GM12878 (cell line): ENCODE measurements at places on chromosomes 2 and 18.
A peak's percentile ranks its signal among the peaks of the same experiment; 100 is the strongest.

- no peak for DNase-seq
Observed at GRCh38 chr2:128374001-128374710, 55.5 kb upstream of the HS6ST1 start.

DNA sequence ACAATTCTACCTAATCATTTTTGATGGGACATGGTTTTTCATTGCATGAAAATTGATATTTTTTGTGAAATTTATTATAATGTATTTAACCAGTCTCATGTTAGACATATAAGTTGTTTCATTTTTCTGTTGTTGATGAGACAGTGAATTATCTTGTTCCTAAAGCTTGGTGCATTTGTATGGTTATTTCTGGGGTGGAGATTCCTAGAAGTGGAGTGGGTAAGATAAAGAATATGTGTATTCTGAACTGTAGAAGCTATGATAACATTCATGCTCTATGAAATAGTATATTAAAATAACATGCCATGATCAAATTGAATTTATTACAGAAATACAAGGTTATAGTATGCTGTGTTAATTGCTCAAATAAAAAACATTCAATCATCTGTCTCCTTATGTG, 69.2 kb downstream of the BOLA3 start:
- no peak for DNase-seq

DNA sequence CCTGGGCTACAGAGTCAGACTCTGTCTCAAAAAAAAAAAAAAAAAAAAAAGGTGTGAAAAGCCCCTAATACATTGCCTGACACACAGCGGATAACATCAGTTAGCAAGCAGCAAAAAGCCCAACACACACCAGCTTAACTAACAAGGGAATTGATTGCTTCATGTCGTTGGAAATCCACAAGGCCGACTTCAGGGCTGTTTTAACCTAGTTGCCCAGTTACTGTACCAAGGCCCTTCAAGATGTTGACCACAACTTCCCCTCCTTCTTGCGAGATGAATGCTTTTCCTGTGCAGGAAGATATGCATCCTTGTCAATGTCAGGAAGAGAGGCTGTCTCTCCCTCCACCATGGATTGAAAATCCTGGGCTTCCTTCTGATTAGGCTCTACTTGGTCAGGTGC, 202.9 kb downstream of the MIB1 start:
- DNase-seq, result no peak

- no peak for DNase-seq
Observed at GRCh38 chr2:15711126-15711860, 119.6 kb downstream of the DDX1 start.

DNA sequence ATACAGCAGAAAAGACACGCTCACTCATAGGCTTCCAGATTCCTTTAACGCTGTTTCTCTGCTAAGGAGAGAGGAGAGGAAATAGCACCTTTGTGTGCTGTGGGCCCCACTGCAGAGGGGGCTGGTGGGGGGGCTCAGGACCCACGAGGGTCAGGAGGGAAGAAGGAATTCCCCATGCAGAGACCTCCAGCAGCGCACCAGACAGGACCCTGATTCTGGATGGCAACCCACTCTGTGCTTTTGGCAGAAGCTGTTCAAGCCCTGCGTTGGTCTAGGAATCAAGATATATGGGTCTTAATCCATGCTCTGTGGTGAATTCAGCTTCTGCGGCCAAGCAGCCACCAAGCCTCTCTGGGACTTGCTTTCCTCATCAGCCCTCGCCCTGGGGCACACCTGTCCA, 31.0 kb downstream of the MYCN start:
- DNase-seq, result no peak

DNA sequence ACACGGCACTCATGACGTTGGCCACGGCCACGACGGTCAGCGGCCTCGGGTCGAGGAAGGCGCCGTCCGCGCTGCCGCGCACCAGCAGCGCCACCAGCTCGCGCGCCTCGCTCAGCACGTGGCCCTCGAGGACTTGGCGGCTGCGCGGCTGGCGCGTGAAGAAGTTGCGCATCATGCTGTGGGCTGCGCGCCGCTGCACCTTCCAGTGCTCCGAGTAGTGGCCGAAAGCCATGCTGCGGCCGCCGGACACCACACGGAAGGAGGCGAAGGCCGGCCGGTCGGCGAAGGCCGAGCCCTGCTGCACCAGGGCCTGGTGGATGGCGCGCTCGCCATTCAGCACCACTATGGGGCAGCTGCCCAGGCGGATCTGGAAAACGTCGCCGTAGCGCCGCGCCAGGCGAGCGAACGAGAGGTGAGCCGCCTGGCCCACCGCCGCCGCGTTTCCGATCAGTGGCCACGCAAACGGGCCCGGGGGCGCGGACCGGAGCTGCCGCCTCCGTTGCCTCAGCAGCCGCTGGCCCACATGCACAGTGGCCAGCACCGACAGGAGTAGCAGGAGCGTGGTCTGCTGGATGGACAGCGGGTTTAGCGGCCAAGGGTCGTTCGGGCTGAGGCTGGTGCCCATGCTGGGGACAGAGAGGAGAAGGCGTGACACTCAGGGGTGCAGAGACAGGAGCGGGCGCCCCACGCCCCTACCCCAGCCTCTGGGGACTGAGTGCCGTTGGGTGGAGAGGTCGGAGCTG, 1.0 kb downstream of the CYP1B1 start:
- no peak for DNase-seq

GRCh38 chr2:85669549-85669948, 1.6 kb upstream of the SFTPB start:
- peak; percentile 55 for DNase-seq

DNA sequence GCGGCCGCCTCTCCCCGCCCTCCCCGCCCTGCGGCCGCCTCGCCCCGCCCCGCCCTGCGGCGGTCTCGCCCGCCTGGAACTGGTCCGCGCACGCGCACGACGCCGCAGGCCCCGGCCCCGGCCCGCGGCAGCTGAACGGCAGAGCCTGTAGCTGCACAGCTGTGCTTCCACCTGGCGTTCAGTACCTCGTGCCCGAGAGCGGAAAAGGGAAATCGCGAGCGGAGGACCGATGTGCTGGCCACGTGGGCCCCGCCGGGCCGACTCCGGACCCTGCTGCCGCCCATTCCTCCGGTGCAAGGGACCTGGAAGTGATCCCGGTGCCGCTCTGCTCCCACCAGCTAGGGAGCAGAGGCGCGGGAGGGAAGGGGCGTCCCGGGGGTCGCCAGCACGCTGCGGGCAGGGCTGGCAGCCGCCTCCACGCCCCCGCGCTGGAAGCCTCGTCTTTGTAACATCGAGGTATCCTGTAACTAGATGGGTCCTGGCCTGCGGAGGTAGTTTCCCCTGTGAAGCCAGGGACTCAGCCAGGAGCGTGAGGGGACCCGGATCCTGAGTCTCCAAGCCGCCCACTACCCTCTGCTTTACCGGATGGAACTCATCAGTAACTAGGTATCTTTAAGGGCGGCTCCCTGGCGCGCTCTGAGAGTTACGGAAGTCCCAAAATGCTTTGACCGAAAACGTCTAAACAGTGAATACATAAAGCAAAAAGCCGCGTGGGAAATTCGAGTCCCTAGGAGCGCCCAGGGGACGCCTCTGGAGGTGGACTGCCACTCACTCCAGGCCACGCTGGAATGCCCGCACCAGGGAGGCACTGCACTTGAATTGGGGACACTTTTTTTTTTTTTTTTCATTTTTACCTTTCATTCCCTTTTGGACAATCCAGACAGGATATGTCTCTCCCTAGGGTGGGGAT, 704 bp upstream of the ODC1 start:
- DNase-seq, result peak; percentile 65

GRCh38 chr2:100615886-100616285, 53.1 kb downstream of the PDCL3 start:
- no peak for DNase-seq

DNA sequence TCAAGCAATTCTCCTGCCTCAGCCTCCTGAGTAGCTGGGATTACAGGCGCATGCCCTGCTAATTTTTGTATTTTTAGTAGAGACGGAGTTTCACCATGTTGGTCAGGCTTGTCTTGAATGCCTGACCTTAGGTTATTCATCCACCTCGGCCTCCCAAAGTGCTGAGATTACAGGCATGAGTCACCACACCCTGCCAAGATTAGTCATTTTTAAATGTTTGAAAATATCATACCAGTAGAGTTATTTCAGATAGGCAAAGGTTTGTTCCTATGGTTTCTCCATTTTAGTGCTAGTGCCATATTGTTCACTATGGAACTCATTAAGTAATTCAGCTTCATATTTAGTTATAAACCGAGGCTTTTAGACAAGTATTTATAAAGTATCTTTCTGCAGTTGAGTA, 52.3 kb downstream of the HIBCH start:
- no peak for DNase-seq

- DNase-seq, result no peak
Observed at GRCh38 chr2:180980943-180981911, 822 bp downstream of the UBE2E3 start.

DNA sequence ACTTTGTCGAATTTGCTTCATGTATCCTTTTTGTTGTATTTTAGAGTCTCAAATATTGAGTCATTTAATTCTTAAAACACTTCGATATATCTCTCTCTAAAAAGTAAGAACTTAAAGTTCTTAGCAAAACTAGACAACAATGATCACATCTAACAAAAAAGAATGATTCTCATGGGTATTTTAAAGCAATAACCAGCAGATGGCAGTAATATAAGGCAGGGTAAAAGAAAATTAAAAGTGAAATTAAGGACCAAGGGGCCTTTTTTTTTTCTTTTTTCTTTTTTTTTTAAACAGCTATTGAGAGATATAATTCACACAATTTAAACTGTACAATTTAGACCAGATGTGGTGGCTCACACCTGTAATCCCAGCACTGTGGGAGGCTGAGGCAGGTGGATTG, 9.9 kb upstream of the AOX1 start:
- no peak for DNase-seq

- DNase-seq, result no peak
Observed at GRCh38 chr2:120653046-120653445, 82.6 kb upstream of the GLI2 start.

GRCh38 chr2:33488715-33489540, 12.5 kb downstream of the RASGRP3 start:
- no peak for DNase-seq

DNA sequence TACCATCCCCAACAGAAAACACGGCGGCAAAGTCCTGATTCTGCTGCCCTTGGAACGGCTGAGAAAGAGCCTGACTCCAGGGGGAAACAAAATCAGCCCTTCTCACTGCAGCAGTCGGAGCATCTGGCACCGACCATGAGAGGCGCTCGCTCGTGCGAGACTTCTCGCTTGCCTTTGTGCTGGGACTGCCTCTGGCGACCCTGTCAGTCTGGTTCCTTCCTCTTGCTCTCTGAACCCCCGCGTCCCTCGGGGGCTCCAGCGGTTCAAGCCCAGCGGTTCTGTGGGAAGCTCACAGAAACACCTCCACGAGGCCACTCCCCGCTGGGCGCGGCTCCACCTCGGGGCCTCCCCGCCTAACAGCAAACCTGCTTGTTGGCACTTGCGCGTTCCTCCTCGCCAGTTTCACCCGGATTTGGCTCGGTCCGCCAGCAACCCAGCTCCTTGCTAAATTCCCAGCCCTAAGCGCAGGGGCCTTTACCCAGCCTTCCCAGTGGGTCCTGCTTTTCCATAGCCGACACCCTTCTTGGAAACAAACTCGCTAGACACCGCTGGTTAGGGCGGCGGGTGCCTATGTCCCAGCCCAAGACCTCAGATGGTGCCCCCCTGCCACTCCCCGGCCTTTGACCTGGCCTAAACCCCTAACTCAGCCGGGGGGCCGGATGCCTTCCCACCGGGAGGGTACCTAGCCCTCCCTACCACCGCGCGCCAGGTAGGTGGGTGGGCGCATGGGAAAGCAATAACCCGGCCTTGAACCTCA, 2.2 kb downstream of the RND3 start:
- DNase-seq, result no peak

DNA sequence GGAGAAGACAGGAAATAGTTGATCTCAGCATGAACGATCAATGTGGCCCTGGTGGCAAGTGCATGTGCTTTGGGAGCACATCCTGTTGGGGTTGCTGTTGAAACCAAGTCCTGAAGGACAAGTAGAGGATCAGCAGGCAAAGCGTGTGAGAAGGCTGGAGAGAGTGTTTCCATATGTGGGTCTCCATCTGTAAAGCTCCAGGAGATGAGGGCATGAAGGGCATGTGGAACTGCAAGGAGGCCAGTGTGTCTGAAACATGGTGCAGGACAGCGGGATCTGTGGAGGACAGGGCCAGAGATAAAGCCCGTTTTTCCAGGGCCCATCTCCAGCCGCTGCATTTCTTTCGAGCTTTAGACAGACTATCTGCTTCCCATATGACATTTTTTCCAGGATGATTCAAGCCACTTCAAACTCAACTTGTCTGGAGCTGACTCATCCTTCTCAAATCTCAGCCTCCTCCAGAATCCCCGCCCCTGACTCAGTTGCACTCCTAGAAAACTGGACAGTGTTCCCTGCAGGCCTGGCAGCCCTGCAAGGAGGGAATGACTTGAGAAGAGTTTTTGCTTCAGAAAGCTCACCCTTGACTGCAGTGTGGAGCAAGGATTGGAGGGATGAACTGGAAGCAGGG, 226.1 kb downstream of the VAPA start:
- DNase-seq, result no peak

- no peak for DNase-seq
Observed at GRCh38 chr2:146004462-146004861, 1484.5 kb upstream of the ZEB2 start.

- DNase-seq, result no peak
Observed at GRCh38 chr2:159030674-159031380, 62.4 kb downstream of the TANC1 start.

DNA sequence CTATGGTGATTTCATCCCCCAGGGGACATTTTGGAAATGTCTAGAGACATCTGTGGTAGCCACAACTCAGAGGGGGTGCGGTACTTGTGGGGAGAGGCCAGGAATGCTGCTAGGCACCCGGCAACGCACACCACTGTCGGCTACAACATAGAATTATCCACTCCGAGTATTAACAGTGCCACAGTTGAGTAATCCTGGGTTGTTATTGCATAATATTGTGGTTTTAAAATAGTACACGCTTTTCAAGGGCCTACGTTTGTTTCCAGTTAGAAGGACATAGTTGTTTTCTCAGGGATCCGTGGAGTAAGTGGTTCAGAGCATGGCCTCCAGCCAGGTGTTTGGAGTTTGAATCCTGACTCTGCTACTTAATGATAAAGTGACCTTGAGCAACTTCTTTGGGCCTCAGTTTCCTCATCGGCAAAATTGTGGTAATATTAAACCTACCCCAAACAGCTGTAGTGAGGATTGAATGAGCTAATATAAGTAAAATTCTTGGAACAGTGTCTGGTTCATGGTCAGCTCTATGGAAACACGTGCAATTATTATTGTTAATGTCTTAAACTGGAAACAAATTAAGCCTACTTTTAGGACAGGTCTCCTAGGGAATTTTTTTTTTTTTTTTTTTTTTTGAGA, 24.5 kb downstream of the CYP27A1 start:
- peak; percentile 32 for DNase-seq

- no peak for DNase-seq
Observed at GRCh38 chr2:172555272-172555521, 693 bp upstream of the PDK1 start.
